ENCODE measurements at places on chromosomes 5 and 9.

- H3K4me3 ChIP-seq: no peak overlapping the region
- no peak for DNase-seq
These were observed 12.7 kb upstream of the TMEM174 start for GRCh38 chr5:73160239-73160671.

- no peaks in the 10 kb centered on the region for H3K36me3 ChIP-seq
- peak; percentile 33 for DNase-seq
- no peaks in the 10 kb centered on the region for H3K27me3 ChIP-seq
- H3K27ac ChIP-seq: no peak overlapping the region
- H3K4me3 ChIP-seq: no peak overlapping the region
These were observed 35.8 kb upstream of the TLX3 start for GRCh38 chr5:171272996-171273970.

DNA sequence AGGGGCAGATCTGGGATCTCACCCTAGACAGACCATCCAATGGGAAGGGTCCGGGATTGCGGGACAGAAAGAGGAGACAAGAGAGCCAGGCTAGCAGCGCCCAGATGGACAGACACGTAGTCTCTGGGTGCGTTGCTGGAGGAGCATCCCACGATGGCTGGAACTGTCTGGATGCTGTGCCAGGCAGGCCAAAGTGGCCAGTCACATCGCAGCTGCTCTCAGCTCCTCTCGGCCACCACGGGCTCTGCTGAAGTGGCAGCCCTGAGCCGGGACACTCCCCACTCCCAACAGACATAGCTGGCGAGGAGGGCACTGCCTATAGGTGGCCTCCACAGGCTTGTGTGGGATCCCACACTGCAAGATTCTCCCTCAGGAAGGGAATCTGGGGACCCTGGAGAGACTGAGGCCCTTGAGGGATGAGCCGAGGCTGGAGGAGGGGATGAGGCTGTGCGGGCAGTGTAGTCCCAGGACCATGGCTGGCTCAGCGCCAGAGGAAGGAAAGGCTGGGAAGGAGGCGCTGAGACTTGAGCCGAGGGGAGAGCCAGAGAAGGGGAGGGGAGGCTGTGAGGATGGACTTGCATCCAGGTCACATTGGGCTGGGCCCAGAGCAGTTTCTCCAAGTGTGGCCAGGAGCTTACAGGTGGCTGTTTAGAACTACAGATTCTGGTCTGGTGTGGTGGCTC, 10.3 kb upstream of the WDR5 start:
- H3K36me3 ChIP-seq: no peaks in the 10 kb centered on the region
- no peaks in the 10 kb centered on the region for H3K27me3 ChIP-seq
- H3K27ac ChIP-seq: no peak overlapping the region
- DNase-seq: no peak

DNA sequence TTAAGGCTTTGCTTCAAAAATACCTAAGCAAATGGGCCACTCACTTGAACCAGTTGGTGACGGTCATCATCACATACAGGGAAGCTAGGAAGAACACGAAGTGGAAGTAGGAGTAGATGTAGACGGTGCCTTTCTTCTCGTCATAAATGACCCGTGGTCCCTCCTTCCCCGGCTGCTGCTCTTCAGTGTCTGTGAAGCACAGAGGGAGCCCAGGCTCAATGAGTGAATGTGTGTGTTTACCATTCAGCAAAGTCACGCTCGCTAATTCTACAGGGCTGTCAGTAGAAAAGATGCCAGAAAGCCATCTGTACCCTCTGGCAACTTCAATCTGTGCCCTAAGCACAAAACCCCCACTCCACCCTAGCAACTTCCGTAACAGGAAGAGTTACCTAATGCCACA, 109.8 kb downstream of the SERINC5 start:
- H3K4me1 ChIP-seq: peaks cover 17% of the 10 kb centered on the region
- H3K36me3 ChIP-seq: peaks cover 62% of the 10 kb centered on the region
- H3K27me3 ChIP-seq: no peaks in the 10 kb centered on the region
- H3K27ac ChIP-seq: no peak overlapping the region
- H3K4me3 ChIP-seq: no peak overlapping the region

DNA sequence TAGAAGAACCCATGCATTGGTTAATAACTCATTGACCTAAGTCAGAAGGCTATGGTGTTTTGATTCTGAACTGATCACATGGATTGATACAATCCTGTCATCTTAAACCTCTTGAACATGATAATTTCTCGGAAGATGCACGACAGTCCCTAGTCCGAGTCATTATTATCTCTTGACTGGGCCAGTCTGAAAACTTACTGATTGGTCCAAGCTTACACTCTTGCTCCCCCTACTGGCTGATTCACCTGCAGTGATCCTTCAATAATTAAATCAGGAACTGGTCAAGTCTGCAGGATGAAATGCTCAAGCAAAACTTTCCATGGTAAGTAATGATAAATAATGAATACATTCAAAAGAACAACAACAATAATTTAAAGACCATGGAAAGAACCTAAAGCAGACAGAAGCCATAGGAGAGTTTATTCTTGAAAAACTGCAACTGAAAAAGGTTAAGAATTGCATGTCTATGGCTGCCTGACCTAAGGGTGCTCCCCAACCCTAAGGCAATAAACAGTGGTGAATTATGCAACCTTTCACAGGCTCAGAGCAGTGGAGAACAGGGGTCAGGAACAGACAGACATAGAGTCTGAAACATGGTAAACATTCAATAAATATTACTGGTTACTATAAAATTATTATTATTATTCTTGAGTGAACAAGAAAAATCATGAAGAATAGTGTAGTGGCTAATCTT, 79.3 kb downstream of the BRINP1 start:
- H3K4me3 ChIP-seq: no peak overlapping the region
- no peaks in the 10 kb centered on the region for H3K36me3 ChIP-seq
- no peak for DNase-seq
- H3K27ac ChIP-seq: no peak overlapping the region
- H3K27me3 ChIP-seq: no peaks in the 10 kb centered on the region

DNA sequence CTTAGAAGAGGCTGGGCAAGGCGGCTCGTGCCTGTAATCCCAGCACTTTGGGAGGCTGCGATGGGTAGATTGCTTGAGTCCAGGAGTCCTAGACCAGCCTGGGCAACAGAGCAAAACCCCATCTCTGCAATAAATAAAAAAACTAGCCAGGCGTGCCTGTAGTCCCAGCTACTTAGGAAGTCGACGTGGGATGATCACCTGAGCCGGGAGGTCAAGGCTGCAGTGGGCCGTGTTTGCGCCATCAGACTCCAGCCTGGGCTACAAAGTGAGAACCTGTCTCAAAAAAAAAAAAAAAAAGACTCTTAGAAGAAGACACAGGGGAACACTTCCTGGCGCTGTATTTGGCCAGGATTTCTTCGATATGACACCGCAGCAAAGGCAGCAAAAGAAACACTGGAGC, 23.7 kb upstream of the NRARP start:
- no peak overlapping the region for H3K4me3 ChIP-seq
- no peak for DNase-seq
- no peaks in the 10 kb centered on the region for H3K36me3 ChIP-seq
- no peaks in the 10 kb centered on the region for H3K4me1 ChIP-seq
- no peaks in the 10 kb centered on the region for H3K27me3 ChIP-seq
- no peak overlapping the region for H3K27ac ChIP-seq

DNA sequence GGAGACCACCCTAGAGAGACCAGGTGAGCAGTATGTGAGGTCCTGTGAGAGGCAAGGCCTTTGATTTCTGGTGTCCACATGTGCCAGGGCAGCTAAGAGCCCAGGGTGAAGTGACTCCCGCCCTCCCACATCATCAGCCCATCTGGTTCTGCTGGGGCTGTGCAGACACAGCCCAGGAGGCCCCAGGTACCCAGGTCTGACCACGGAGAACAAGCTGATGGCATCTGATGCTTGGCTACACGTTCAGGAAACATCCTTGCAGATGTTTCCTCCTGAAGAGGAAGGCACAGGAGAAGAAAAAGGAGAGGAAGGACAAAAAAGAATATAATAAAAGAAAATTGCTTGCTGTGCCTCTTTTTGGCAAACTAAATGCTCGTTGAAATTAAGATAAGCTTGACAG, 225.8 kb downstream of the PAX5 start:
- no peak for DNase-seq
- no peaks in the 10 kb centered on the region for H3K4me1 ChIP-seq
- H3K4me3 ChIP-seq: no peak overlapping the region
- H3K27ac ChIP-seq: no peak overlapping the region

DNA sequence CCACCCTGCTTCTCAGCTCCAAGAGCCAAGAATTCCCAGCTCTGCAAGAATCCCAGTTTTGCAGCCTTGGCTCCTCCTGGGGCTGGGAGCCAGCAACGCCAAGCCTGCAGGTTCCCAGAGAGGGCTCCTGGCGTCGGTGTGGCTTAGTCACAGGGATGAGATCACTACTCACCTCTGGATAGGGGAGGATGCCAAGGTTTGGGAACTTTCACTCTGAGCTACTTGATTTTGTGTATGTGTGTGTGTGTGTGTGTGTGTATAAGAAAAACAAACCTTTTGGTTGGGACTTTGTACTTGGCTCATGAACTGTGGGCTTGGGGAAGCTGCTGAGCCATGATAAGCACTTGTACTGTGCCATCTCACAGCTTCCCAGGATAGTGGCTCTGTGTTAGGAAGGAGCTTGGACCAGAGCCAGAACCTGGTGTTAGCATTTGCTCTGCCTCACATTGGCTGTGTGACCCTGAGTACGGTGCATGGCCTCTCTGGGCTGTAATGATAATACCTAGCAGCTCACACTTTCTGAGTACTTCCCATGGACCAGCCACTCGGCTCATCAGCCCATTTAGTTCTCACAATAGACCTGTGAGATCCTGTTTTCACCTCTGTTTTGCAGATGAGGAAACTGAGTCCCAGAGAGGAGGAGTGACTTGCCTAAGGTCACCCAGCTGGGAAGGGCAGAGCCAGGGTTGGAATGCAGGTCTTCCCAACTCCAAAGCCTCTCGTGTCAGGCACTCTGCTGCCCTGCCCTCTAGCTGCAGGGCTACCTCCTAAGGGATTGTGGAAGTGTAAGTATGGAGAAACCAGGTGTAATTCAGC, 41.4 kb upstream of the DAB2IP start:
- no peak for DNase-seq
- H3K27ac ChIP-seq: no peak overlapping the region
- peaks cover 3% of the 10 kb centered on the region for H3K4me1 ChIP-seq
- no peaks in the 10 kb centered on the region for H3K36me3 ChIP-seq
- no peaks in the 10 kb centered on the region for H3K27me3 ChIP-seq

- no peak overlapping the region for H3K27ac ChIP-seq
- no peaks in the 10 kb centered on the region for H3K36me3 ChIP-seq
- no peaks in the 10 kb centered on the region for H3K27me3 ChIP-seq
- no peak for DNase-seq
- H3K4me3 ChIP-seq: no peak overlapping the region
These were observed 75.1 kb downstream of the PLCXD3 start for GRCh38 chr5:41435276-41435675.

- no peaks in the 10 kb centered on the region for H3K27me3 ChIP-seq
- no peaks in the 10 kb centered on the region for H3K36me3 ChIP-seq
- H3K27ac ChIP-seq: no peak overlapping the region
- no peaks in the 10 kb centered on the region for H3K4me1 ChIP-seq
- no peak overlapping the region for H3K4me3 ChIP-seq
These were observed 108.3 kb downstream of the PCSK1 start for GRCh38 chr5:96324708-96325107.

- H3K27ac ChIP-seq: no peak overlapping the region
- H3K27me3 ChIP-seq: no peaks in the 10 kb centered on the region
- no peak for DNase-seq
- no peaks in the 10 kb centered on the region for H3K36me3 ChIP-seq
- H3K4me3 ChIP-seq: no peak overlapping the region
These were observed 148.1 kb downstream of the RGS3 start for GRCh38 chr9:113611461-113612215.

GRCh38 chr5:126450907-126451306, 27.7 kb downstream of the GRAMD2B start:
- H3K4me3 ChIP-seq: no peak overlapping the region
- no peak overlapping the region for H3K27ac ChIP-seq
- H3K36me3 ChIP-seq: no peaks in the 10 kb centered on the region

- no peaks in the 10 kb centered on the region for H3K4me1 ChIP-seq
- H3K36me3 ChIP-seq: no peaks in the 10 kb centered on the region
- H3K27ac ChIP-seq: no peak overlapping the region
- DNase-seq: no peak
- no peaks in the 10 kb centered on the region for H3K27me3 ChIP-seq
These were observed 901.9 kb upstream of the WWC1 start for GRCh38 chr5:167389537-167389936.

DNA sequence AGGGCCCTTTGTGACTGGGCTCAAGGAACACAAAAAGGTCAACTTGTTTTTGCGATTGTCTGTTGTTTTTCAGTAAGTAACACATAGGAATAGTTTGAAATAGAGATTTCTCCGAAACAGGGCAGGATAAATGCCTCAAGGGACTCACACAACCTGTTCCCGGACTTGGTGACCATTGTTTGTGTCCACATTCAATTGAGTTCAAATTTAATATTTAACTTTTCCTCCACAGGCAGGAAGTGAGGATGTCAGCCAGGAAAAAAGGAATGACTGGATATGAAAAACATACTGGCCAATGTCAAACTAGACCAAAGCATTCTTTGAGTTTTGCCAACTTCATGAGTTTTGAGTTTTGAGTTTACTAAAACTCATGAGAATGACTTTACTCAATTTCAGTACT, 72.7 kb downstream of the SPATA31C2 start:
- H3K4me3 ChIP-seq: no peak overlapping the region
- no peaks in the 10 kb centered on the region for H3K4me1 ChIP-seq
- H3K36me3 ChIP-seq: no peaks in the 10 kb centered on the region
- H3K27me3 ChIP-seq: no peaks in the 10 kb centered on the region
- DNase-seq: no peak

- no peaks in the 10 kb centered on the region for H3K4me1 ChIP-seq
- no peak overlapping the region for H3K4me3 ChIP-seq
- H3K27me3 ChIP-seq: no peaks in the 10 kb centered on the region
These were observed 126.0 kb downstream of the SUSD1 start for GRCh38 chr9:112048924-112049691.

GRCh38 chr5:4019009-4019769, 423.6 kb downstream of the IRX1 start:
- H3K4me1 ChIP-seq: no peaks in the 10 kb centered on the region
- no peak overlapping the region for H3K27ac ChIP-seq
- no peaks in the 10 kb centered on the region for H3K36me3 ChIP-seq
- no peaks in the 10 kb centered on the region for H3K27me3 ChIP-seq
- H3K4me3 ChIP-seq: no peak overlapping the region

DNA sequence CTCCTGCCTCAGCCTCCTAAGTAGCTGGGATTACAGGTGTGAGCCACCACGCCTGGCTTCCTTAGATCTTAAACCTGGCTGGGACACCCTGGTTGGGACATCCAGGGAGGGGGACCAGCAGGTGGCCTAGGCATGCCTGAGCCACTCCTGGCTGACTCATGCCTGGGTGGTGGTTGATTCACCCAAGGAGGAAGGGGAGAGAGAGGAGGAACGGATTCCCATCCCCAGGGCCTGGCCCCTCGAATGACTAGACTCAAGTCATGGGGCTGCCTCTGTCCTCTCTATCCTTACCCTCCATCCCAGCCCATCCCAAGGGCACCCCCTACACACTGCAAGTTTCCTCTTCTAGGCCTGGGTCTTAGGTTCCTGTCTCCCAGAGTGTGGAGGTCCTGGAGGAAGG, 12.7 kb downstream of the EEIG1 start:
- no peak overlapping the region for H3K27ac ChIP-seq
- H3K4me3 ChIP-seq: no peak overlapping the region

DNA sequence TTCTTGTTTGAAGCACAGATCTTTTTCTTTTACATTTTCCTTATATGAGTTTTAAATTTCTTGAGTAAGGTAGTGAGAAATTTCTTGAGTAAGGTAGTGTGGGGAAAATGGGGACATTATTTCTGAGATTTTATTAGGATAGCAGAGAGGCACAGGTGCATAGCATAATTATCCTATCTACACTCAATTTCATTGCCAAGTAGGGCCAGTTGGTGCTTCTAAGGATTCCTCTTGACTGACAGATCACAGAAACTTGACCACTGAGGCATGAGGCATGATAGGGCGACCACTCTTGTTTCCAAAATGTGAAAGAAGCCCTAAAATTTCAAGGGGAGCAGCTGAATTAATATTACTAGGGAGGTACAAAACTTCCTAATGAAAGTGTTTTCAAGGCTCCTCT, 31.4 kb upstream of the TMC1 start:
- no peaks in the 10 kb centered on the region for H3K4me1 ChIP-seq
- DNase-seq: no peak
- no peaks in the 10 kb centered on the region for H3K36me3 ChIP-seq
- no peak overlapping the region for H3K4me3 ChIP-seq

All from H1 (cell line).